ENCODE measurements at places on chromosomes 12 and 14. TPM values are rescaled to one million over a fixed set of nuclear protein-coding genes. Genes with fewer than 3 reads are reported as not detected.

- no peak for DNase-seq
Measured at GRCh38 chr14:90087433-90087832, 25.6 kb downstream of the KCNK13 start.

DNA sequence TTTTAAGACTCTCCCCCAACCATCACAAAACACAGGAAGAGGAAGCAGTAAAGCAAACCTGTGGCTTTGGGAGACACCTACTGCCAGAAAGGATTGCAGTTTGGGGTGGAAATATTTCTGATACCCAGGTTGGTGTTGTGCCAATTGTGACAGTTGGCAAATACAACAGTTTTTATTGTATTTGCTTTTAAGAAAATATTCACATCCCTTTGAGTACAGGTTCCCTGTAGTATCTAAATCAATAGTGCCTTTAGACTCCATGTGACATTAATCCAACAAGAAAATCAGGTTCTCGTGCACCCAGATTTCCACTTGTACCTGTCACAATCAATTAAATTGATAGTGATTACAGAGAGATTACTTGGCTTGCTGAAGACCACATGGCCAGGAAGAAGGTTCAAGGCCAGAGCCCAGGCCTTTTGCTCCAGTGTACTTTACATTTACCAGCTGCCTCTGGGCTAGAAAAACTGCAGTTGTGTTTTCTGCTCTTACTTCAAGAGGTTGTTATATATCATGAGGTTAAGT lies 361.2 kb downstream of the ATP23 start:
- no peak for DNase-seq

The SLC41A2 gene
- total RNA-seq: 3.0 TPM

The SERPINA9 gene
- total RNA-seq: not detected

The VWF gene
- 0.60 TPM for total RNA-seq

DNA sequence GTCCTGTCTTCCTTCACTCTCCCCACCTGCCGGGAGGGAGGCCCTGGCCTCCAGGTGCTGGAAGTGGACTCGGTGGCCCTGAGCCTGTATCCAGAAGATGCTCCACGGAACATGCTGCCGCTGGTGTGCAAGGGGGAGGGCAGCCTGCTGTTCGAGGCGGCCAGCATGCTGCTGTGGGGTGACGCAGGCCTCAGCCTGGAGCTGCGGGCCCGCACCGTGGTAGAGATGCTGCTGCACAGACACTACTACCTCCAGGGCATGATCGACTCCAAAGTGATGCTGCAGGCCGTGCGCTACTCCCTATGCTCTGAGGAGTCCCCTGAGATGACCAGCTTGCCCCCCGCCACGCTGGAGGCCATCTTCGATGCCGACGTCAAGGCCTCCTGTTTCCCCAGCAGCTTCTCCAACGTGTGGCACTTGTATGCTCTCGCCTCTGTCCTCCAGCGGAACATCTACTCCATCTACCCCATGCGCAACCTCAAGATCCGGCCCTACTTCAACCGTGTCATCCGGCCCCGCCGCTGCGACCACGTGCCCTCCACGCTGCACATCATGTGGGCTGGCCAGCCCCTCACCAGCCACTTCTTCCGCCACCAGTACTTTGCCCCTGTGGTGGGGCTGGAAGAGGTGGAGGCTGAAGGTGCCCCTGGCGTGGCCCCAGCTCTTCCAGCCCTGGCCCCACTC lies 8.8 kb downstream of the VRTN start:
- no peak for DNase-seq

DNA sequence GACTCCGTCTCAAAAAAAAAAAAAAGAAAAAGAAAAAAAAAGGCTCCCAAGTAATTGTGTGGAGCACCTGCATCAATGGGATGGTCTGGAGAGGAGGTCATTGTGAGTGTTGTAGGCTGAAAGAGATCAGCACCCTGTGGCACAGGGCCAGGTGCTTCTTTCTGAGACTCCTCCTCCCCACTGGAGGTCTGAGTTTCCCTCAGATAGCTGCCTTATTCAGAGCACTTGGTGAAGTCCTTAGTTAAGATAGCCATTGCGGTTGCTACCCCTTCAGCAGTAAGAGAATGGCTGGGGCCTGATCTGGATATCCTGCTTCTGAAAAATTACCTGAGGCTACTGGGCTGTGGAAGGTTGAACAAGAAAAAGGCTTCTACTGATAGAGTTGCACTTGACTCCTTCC lies 69.8 kb downstream of the ANO6 start:
- DNase-seq: no peak

DNA sequence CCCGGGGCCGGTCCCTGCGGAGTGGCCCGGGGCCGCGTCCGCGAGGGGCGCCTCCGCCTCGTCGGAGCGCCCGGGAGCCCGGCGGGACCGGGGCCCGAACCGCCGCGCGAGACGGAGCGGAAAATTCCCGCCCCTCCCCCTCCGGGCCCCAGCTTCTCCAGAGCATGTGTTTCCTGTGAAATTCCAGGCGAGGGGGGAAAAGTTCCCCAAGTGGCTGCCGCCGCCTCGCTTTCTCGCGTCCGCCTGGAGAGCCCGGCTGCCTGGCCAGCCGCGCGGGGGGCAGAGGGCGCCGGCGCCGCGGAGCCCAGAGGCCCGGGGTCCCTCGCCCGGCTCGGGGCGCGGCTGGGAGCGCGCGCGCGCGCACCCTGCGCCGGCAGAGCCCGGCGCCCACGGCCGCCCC lies 904 bp downstream of the CACNA1C start:
- DNase-seq: no peak
